Activated CD4-positive, alpha-beta memory T cell treated with anti-CD3 and anti-CD28 coated beads for 36 hours (primary cell): ENCODE measurements at places on chromosomes 2 and 18. TPM values are rescaled to one million over a fixed set of nuclear protein-coding genes. Genes with fewer than 3 reads are reported as not detected.
A peak's percentile ranks its signal among the peaks of the same experiment; 100 is the strongest.

Gene CTDSP1
- total RNA-seq: 64.4 TPM

DNA sequence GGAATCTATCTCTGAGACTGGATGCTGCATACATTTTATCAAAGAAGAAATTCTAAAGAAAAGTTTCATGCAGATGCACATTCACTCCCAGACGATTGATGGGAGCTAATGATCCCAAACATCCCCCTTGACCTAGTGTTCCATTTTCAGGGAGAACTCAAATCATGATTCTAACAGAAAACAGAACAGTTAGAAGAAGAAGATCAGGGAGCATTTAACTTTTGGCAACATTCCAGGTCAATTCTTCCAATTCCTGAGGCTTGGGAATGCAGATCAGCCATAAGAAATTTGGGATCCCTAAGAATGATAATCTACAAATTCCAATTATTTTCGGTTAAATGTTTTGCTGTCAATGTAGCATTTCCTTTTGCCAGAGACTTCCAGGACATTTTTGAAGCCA is 96.6 kb downstream of the CPO start:
- no peaks in the 10 kb centered on the region for H3K4me1 ChIP-seq
- no peaks in the 10 kb centered on the region for H3K27me3 ChIP-seq
- H3K36me3 ChIP-seq: no peaks in the 10 kb centered on the region

Gene COL4A3
- not detected for total RNA-seq

Gene GALNT3
- total RNA-seq: 3.2 TPM

Gene ITGA6
- total RNA-seq: 8.6 TPM

Gene RFTN2
- not detected for total RNA-seq

GRCh38 chr2:233359823-233360222 is 5.5 kb downstream of the DGKD start:
- no peak for DNase-seq
- no peak overlapping the region for H3K27ac ChIP-seq
- H3K36me3 ChIP-seq: peaks cover 11% of the 10 kb centered on the region
- H3K4me1 ChIP-seq: peaks cover 45% of the 10 kb centered on the region
- H3K4me3 ChIP-seq: no peak overlapping the region
- H3K27me3 ChIP-seq: no peaks in the 10 kb centered on the region

DNA sequence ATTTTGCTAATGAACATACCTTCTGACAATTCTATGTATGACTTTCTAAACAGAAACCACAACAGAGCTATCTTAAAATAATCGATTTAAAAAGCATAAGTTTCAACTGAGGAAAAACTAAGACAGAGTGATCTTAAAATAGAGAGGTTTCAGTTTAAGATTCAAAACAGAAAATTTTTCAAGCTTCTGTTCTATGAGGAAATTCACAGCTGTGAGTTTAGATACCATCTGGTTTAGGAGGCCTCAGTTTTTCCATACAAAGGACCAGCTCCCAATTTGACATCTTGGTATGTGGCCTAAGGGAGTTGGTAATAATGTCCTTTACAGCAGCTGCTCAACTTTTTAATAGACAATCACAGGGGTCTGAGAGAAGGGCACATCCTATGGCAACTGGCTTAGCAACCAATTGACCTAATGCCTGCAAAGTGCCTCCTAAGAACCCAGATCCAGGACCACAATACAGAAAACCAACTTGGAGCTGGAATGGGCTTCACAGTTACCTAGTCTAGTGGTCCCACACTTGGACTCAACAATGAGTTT is 39.7 kb downstream of the MDH1 start:
- H3K27ac ChIP-seq: no peak overlapping the region
- H3K4me3 ChIP-seq: no peak overlapping the region
- DNase-seq: no peak
- no peaks in the 10 kb centered on the region for H3K4me1 ChIP-seq
- peaks cover 1% of the 10 kb centered on the region for H3K36me3 ChIP-seq
- peaks cover 11% of the 10 kb centered on the region for H3K27me3 ChIP-seq

DNA sequence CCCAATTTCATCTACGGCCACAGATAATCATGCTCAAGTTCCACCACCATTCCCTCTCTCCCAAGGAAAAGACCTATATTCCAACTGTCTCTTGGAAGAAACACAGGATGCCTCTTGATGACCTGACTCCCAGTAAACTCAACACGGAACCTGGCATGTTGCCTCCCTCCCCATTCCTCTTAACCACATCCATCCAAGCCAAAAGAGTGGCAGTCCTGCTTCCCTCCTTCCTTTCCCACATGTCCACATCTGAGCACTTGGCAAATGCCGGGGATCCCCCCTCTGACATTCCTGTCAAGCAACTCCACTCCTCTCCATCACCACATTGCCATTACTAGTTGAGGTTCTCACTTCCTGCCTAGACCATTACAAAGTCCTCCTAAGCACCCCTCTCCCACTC is 49.4 kb downstream of the PID1 start:
- H3K27ac ChIP-seq: no peak overlapping the region
- no peaks in the 10 kb centered on the region for H3K4me1 ChIP-seq
- H3K27me3 ChIP-seq: no peaks in the 10 kb centered on the region

- H3K36me3 ChIP-seq: peaks cover 27% of the 10 kb centered on the region
- H3K27ac ChIP-seq: peak overlapping the region; percentile 85
- peaks cover 53% of the 10 kb centered on the region for H3K4me1 ChIP-seq
- peak overlapping the region; percentile 91 for H3K4me3 ChIP-seq
These were observed 758 bp downstream of the SCLY start for GRCh38 chr2:238061315-238062202.
